ENCODE measurements at places on chromosomes 6 and 20.

DNA sequence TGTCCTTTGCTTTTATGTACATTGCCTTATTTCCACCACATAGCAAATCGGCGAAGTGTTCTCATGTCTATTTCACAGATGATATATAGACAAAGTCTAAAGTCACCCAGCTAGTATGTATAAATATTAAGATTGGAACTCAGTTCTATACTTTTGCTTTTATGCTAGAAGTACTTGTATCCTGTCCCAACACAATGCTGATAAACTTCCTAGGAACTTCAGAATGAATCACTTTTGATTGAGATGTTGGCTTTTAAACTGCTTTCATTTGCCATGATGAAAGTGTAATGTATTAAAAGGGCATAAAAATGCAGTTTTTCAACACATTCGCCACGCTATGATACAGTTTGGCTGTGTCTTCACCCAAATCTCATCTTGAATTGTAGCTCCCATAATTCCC, 50.8 kb downstream of the GCLC start:
- no peak for DNase-seq

DNA sequence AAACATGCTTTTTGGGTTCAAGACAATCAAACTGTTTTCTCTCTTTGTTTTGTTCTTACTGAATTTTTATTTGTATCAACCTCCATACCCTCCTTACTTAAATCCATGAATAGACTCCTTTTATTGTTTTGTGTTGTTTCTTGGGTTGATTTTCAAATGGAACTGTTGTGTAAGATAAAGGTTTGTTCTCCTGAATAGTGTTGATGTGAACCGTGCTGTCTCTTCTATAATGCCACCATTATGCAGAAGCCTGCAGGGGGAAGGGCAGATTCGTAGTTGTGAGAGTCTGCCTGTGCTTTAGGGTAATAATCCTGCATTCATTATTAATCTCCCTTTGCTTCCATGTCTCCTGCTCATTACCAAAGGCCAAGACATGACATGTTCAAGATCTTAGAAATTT, 105.9 kb downstream of the CDKAL1 start:
- DNase-seq: no peak

DNA sequence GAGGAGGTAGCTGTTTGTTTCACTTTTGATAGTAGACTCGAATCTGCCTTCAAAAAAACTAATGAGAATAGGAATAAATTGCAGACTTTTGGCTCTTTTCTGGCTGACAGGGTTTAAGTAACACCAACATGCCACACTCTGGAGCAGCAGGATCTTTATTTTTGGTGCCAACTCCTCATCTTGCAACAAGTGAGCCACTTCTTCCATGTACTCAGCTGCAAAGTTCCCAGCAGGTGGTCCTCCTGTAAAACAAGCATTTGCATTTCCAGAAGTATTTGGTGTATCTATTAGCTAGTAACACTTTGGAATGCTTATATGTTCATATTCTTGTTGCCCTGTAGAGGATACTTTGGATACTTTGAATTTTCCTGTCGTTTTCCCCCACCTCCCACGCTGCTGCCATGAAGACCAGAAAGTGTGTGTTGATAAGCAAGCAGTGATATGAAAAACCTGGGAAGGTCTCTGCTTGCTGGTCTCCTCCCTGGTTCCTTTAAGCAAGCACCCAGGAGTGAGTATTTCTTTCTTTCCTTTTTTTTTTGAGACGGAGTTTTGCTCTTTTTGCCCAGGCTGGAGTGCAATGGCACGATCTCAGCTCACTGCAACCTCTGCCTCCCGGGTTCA, 1.0 kb downstream of the ARMH2 start:
- no peak for DNase-seq

GRCh38 chr20:32702706-32703425, 29.1 kb upstream of the C20orf203 start:
- no peak for DNase-seq

DNA sequence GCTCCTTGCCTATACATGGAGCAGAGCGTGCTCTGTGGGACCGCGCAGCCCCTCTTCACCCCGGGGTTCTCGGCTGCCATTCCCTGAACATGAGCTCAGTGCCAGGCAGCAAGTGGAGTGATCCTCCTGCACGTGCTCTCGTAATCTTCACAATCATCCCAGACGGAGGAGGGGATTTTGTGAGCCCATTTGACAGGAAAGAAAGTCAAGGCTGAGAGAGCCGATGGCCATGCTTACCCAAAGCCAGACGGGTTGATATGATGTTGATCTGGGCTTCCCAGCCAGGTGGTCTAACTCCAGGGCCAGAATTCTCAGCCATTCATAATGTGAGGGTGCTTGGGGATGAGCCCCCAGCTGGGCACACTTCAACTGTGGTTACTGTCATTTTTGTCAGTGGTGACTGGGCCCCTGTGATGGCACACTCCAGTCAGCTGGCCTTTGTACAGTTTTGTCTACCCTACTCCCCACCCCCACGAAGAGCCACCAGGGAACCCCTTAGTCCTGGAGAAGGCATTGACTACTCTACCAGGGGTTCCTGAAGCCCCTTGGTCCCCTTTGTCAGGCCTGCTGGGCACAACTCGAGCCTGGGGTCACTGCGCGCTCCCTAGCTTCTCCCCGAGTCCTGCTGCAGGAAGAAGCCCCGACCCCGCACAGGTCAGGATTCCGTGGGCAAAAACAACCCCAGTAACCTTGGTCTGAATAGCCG, 1.5 kb downstream of the APCDD1L start:
- no peak for DNase-seq

GRCh38 chr6:111985202-111985731, 68.6 kb upstream of the CCN6 start:
- no peak for DNase-seq

DNA sequence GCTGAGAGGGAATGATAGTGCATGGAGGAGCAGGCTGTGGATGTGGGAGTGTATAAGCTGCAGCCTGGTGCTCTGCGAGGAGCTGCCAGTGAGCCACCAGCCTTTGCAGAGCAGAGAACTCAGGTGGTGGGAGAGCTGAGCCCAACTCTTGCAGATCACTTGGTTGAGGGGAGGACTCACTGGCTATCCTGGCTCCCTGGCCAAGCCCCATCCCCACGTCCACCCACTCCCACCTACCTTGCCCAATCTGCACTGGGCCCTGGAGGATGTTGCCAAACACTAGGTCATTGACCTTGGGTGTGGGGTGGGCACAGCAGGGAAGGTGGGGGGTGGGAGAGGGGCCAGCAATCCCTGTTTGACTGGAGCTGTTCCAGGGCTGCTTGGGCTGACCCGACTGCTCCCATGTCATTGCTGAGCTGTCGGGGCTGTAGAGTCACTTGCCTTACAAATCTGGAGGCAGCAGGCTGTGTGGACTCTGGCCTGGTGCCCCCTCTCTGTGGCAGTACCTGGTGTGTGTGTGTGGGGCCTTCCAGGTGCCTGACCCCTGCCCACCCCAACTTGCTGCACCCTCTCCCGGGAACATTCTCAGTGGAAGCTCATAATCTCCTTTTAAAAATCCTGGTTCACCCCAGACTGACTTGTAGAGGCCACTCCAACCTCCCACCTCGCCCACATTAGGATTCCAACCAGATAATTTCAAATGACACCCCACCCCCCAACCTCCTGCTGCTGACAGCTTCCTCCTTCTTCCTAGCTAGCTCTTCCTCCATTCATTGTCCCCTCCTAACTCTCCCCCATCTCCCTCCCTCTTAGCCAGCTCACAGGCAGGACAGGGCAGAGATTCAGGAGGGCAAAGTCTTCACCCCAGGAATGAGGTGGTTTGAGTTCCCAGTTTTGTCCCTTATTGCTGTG, 162.3 kb downstream of the MRPL14 start:
- DNase-seq: no peak

- no peak for DNase-seq
Measured at GRCh38 chr6:26195924-26196845, 109.0 kb downstream of the HFE start.

GRCh38 chr6:119334535-119335264, 14.9 kb downstream of the MAN1A1 start:
- DNase-seq: no peak

DNA sequence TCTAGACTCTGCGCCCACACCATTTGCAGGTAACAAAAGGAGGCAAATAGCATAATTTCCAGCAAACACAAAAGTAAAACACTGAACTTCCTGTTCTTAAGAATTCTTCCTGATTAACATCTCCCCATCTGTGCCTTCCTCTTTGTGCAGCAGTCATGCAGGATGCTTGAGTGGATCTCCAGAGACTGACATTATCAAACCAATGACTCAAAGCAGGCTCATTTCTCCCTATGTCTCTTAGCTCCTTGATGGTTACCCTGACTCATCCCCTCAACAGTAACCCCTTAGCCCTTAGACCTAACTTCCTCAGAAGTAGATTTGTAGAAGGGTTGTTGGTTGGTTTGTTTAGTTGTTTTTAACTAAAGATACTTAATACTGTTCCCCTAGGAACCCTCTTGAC, 137.0 kb upstream of the RIN2 start:
- no peak for DNase-seq

DNA sequence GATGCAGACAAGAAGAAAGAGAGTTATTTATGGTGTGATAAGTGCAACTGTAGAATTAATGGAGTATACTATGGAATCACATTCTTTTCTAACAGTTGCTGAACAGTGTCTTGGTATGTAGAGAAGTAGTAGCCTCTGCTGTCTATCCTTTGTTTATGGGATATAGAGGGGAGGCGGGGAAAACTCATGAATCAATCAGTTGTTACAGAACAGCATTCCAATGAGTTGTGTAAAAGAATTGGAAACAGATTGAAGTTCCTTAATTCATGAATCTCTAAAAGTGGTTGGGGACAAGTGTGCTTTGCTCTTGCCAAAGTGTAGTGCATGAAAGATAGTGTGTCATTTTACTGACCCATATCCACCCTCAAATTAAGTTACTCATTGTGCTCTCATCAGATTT, 77.7 kb downstream of the FLRT3 start:
- DNase-seq: no peak

- DNase-seq: no peak
Measured at GRCh38 chr6:48031711-48032110, 79.3 kb downstream of the PTCHD4 start.

DNA sequence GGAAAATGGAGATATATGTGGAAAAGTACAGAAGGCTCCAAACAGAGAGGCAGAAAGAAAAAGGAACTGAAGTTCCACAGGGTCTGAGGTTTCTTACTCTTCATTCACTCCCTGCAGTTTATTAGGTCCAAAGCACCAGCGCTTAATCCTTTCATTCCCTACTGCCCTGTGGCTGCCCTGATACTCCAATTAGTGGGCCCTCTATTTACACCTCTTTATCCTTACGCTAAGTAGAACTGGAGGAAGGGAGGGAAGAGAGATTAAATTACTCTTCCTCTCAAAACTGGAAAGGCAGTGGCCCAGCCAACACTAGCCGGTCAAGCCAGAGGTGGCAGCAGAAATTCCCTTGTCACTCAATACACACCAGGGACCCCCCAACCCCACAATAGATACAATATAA, 20.4 kb downstream of the TRERF1 start:
- no peak for DNase-seq

DNA sequence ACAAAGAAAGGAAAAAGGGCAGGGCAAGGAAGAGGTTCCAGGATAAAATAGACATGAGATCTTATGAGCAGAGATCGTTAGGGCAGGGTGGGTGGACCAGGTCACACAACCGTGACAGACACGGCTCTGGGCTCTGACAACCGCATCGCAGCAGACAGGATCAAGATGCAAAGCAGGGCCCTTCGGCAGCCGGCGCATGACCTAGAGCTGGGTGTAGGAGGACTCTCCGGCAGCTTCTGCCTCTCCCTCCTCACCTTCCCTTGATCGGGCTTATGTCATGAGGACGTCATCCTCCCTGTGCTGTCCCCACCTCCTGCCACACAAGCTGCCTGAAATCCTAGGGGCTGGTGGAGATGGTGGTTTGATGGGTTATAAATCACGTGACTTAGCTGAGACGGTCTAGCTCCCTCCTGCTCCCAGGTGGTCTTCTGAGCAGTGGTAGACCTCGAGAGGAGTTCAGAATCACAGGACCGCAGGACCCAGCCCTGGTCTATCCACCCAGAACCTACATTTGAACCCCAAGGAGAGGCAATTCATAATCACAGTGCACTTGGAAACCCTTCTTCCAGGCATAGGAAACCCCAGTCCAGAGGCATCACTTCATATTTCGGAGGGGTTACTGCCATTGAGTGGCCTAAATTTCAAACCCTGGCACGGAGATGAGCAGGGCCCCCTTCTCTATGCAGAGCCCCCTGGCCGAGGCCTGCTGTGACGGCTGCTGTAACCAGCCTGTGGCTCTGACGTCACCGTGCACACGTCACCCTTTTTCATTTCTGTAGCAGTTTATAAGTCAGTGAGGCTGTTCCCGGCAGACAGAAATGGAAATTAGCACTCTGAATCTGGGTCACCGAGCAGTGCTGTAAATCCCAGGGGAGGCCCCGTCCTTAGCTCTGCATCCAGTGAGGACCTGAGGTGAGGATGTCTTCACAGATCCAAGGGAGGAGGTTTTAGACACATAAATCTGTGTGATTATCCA, 8.7 kb upstream of the CCR6 start:
- DNase-seq: no peak

GRCh38 chr20:50425076-50425475, 85.1 kb upstream of the PTPN1 start:
- no peak for DNase-seq

DNA sequence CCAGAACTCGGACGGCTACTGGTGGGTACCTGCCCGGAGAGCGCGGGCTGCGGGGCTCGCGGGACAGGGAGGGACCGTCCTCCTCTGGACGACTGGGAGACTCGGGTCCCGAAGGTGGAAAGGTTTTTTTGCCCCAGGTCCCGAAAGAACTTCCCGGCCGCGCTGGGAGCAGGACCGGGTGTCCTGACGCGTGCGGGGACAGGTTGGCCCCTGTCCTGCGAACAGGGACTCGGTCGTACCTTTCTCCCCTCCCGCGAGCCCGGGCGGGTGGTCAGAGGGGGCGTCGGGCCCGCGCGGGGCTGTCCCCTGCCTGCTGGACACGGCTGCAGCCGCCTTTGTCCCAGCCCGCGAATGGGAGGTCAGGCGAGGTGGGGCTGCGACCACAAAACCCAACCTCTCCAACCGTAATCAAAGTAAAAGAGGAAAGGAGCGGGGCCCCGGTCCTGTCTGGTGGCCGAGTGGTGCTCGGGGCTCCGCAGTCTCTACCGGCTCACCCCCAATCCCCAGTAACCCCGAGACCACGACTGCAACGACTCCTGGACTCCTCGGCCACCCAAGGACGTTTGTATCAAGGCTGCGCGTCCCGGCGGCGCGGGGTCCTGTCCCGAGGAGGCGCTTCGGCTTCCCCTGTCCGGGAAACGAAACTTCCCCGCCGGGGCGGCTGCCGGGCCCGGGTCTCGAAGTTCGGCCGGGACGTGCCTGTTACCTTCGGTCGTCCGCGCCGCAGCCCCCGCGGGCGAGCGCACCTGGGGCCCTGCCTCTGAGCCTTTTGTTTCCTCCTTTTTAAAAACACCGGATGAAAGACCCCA, 798 bp downstream of the DSP start:
- DNase-seq: no peak

DNA sequence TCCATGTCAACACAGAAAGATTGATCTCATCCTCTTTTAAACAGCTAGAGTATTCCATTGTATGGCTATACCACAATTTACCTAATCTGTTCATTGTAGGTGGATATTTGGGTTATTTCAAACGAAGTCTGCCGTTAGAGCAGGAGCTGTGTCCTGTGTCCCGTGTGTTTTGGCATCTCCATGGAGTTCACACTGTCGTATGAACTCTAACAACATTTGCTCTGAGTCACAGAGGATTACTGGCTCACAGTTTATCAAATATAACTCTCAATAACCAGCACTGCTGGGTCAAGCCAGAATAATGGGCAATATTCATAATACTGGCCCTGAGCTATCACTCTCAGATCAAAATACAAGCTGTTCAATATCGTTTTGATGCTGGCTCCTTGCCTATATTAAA, 16.4 kb downstream of the TRAM2 start:
- no peak for DNase-seq

GRCh38 chr6:166584853-166585429, 1.5 kb downstream of the RAMACL start:
- DNase-seq: no peak
